ENCODE measurements at places on chromosomes 11 and 22.

- DNase-seq = peak; percentile 43
These were observed 36.2 kb downstream of the DLG2 start for GRCh38 chr11:85590848-85591483.

GRCh38 chr22:27090611-27091011 lies 433.2 kb downstream of the MIAT start:
- no peak for DNase-seq

DNA sequence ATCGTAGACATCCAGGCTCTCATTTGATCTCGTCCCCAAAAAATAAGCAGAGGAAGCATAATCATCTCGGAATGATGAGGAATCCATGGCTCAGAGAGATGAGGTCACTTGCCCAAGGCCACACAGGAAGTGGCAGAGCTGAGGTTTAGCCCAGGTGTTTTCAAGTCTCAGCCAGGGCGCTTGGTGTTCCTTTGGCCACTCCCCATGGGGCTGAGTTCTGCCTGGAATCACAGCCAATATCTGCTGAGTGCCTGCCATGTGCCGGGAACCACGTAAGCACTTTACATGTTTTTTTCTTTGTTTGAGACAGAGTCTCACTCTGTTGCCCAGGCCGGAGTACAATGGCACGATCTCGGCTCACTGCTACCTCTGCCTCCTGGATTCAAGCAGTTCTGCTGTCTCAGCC lies 29.5 kb upstream of the MYH9 start:
- no peak for DNase-seq

- DNase-seq = no peak
These were observed 127.2 kb downstream of the MAML2 start for GRCh38 chr11:96215826-96216225.

DNA sequence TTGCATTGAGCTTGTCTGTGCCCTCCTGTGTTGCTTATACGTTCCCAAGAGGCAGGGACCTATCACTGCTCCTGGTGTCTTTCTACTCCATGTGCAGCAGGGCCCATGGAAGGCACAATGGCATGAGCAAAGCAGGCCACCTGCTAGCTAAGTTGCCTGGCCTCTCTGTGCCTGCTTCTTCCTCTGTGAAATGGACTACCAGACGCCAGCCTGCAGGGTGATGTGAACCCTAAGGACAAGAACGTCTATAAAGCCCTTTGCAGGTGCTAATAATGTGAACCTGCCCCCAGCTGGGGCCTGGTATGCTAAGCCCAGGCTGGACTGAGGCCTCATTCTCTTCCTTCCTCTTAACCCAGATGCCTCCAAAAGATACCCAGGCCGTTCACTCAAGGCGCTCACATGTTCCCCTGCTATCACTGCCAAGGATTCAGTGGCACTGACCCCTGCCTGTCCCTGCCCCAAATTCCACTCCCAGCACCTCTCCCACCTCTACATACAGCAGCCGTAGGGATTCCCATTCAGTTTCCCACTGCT lies 4.0 kb downstream of the GUCD1 start:
- no peak for DNase-seq

DNA sequence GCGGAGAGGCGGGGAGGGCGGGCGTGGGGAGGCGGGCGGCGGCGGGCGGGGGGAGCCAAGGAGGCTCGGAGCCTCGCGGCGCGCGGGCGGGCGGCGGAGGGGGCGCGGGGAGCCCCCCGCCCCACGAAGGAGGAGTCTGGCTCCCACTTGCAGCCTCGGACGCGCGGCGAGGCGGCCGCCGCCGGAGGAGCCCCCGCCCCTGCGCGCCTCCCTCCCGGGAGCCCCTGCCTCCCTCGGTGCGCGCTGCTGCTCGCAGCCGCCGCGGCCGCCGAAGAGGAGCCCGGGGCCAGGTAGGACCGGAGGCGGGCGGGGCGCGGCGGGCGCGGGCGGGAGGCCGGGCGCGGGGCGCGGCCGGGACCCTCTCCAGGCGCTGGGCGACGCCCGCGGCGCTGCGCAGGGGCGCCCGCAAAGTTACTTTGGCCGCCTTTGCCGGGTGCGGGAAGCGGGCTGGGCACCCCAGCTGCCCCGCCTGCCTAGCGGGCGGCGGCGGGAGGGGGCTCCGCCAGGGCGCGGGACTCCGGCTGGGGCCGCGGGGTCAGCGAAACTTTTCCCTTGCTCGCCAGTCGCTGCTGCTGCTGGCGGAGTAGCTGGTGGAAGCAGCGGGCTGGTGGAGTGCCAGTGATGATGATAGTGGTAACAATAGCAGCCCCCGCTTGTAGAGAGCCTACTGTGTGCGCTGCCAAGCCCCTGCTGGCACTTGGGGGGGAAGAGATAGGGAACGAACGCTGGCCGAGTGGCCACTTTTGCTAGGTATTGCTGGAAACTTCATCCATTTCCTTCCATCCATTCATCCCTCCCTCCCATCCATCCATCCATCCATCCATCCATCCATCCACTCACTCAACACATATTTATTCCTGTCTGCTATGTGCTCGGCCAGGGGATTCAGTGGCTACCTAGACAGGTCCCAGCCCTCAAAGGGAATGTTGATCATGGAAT lies at the start of gene MPPED1:
MPPED1 (plus strand) TSS at position 146 of the 939 bp plus-strand sequence. CDS start 12,972 bp downstream, outside the sequence.
- DNase-seq = no peak

GRCh38 chr11:110249066-110249465 lies 47.3 kb downstream of the RDX start:
- DNase-seq = no peak

DNA sequence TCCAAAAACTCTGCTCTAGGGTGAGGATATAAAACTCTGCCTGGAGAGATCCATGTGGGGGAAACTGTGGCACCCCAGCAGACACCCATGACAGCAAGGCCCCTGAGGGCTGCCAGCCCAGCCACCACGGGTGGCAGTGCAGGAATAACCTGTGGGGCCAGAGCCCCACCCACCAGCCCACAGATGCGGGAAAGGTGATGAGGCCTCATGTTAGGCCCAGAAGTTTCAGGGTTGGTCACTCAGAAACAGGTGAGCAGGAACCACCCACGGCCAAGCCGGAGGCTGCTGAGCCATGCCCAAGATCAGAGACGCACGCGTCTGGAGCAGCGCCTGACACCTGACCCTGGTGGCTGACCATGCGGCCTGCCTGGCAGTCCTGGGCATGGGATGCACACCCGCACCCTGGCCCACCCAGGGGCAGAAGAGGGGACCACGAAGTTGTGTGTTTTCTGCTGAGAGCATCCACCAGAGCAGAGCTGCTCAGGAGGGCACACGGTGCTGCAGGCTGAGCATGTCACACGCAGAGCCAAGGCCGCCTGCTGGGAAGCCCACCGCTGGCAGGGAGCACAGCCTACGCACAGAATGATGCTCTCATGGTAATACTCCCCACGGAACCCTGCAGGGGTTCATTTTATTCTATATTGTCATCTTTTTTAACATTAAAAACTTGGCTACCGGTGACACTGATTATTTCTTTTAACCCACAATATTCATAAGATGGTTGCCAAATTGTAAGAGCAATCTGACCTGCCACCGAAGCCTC lies 41.2 kb downstream of the DUSP8 start:
- no peak for DNase-seq

- DNase-seq = no peak
These were observed 42.5 kb upstream of the GAL start for GRCh38 chr11:68641880-68642279.

- DNase-seq = no peak
These were observed 38.3 kb downstream of the PTPRJ start for GRCh38 chr11:48018528-48019216.

DNA sequence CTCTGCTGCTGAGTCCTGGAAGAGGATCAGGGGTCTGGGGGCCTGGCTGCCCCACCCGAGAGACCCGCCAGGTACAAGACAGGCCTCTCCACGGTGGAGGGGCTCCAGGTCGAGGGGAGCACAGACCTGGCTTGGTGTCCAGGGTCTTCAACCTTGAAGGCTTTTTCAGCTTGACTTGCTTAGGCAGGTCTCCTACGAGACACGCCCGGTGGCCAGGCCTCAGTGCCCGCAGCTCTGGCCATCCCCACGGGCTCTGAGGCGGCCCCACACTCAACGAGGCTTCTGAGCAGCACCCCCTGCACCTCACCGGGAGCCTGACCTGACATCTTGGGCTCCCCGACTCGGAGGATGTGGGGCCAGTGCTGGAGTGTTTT lies 6.6 kb upstream of the PLXNB2 start:
- DNase-seq = no peak

- no peak for DNase-seq
These were observed 277.6 kb upstream of the SYN3 start for GRCh38 chr22:33335611-33336279.

DNA sequence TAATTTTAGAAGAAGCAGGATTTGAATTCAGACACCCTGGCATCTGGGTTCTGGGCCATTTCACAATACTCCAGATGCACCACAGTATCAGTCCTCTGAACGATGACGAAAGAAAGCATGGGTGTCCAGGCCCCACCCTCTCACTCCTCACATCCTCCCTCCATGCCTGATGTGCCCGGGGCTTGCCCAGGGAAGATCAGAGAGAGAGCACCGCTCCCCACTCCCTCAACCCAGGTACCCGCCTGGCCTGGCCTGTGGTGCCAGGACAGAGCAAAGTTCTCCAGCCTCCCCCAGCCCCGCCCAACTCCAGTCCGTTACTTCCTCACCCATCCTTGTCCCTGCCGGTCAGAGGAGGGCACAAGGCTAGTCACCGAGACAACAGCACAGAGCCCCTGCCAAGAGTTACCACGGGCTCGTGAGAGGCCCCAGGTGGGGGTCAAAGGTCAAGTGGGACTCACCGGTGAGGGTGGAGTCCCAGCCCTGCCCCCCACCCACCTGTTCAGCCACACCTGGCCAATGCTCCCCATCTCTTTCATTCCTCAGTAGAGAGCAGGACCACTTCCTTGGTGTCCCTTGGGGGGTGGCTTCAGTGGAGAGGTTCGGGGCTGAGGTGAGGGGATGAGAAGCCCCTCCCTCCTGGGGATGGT lies 8.1 kb downstream of the BCL9L start:
- peak; percentile 50 for DNase-seq

DNA sequence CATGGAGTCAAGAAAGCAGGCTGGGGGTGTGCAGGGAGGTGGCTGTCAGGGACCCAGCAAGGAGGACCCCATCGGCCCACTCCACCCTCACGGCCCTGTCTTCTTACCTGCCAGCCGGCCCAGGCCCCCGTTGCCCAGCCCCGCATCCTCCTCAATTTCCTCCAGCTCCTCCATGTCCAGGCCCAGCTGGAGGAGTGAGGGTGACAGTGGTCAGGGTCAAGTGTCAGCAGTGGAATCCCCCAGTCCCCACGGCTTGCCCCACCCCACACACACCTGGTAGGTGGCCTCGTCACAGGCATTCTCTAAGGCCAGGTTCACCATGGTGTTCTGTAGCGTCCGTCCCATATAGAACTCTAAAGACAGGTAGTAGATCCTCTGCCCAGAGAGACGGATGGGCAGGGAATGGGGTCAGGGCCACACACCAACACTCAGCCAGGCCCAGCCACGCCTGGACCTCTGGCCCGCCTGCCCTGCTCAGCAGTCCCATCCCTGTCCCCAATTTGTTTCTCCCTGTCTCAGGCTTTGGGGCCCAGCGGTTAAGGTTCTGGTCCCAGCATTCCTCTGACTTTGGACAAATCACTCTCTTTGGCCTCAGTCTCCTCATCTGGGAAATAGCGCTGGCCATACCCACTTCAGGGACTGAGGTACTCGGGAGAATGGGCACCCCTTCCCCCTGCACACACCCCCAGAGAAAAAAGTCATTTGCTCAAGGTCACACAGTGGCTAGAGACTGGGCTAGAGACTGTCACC lies 1.3 kb downstream of the PYGM start:
- DNase-seq = no peak

DNA sequence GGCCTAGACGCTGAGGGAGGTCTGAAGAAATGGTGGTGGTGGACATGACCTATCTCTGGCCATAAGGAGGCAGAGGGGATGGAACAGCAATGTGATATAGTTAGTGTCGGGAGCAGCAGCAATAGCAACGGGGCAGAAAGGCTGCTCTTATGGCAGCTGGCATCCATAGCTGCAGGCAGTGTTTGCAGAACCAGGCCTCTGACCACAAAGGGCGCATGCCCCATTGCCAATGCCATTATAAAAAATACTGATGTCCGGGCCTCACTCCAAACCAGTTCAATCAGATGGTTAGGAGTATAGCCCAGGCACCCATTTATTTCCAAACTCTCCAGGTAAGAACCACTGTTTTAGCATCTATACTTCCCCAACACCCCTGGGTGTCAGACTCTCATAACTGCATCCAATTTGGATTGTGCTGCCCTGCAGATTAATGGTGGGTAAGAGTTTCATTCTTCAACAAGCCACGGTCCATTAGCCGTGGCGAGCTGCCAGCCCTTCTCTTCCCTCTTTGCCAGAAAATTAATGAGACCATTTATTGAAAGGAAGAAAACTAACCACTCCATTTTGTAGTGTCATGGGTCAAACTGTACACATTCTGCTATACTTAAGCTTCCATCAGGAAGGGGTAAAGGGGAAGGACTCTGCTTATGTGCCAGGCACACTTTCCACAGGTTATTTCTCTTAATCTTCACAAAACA lies 72.8 kb upstream of the SPON1 start:
- DNase-seq = no peak

GRCh38 chr11:86668929-86669328 lies 3.5 kb downstream of the ME3 start:
- no peak for DNase-seq

GRCh38 chr11:124830749-124831148 lies 30.5 kb upstream of the MSANTD2 start:
- no peak for DNase-seq

DNA sequence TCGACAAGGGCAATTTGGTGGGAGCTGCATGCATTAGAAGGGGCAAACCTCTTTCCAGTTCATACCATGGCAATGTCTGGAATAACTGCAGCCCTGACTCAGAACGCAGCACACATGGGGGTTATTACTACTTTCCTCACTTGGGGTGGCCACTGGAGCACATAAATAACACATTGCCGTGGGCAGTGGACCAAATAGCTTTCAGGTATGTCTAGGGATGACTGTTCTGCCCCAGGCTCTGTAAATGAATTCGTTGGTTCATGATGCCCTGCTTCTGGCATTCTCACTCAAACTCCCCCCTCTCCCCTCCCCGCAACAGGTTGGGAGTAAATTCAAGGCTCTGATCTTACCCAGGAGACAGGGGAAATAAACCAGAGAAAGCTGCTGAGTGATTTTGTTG lies 238.0 kb upstream of the PLET1 start:
- DNase-seq = no peak

- peak; percentile 44 for DNase-seq
These were observed 711.3 kb downstream of the OPCML start for GRCh38 chr11:132821014-132821413.

GRCh38 chr22:37675930-37676735 lies 697 bp downstream of the LGALS1 start:
- no peak for DNase-seq

DNA sequence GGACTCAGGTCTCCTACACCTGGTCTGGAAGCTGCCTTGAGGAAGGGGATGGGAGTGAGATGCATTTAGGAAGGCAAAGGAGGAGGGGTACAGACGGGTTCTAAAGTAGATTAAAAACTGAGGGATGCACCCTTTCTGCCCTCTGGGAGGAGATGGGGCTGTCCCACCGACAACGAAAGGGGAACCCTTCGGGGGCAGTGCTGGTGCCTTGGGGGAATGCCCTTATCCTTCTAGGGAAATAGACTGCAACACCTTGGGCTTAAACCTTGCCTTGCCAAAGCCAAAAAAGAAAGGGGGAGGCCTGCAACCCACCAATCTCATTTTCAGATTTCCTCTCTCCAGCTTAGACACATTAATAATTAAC lies 89.8 kb downstream of the PLEKHA7 start:
- no peak for DNase-seq

GRCh38 chr11:77886401-77886800 lies 65.5 kb downstream of the AAMDC start:
- DNase-seq = no peak

GRCh38 chr22:37222440-37222971 lies 10.2 kb upstream of the SSTR3 start:
- DNase-seq = no peak

All from amniotic stem cell (primary cell).